ENCODE measurements at places on chromosomes 5 and 9. TPM values are rescaled to one million over a fixed set of nuclear protein-coding genes. Genes with fewer than 3 reads are reported as not detected.

DNA sequence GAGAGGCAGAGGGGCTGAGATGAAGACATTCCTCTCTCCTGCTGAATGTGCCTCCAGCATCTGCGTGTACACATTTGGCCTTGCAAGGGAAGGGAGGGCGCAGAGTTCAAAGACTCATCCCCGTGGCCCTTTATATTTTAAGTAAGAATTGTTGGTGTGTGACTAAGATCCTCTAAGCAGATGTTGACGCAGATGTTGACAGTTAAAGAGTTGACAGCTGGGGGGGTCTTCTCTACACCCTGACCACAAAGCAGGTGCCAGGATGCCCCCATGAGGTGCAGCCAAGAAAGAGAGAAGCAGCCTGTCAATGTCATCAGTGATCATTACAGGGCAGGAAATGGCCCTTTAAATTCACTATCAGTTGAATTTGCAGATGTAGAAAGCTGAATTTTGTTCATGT, 262.9 kb downstream of the IRX1 start:
- no peak for DNase-seq
- no peaks in the 10 kb centered on the region for H3K36me3 ChIP-seq
- no peaks in the 10 kb centered on the region for H3K4me1 ChIP-seq
- no peak overlapping the region for H3K4me3 ChIP-seq

SPINK6 gene
- not detected for polyA plus RNA-seq

MEIKIN gene
- 0.32 TPM for polyA plus RNA-seq

DNA sequence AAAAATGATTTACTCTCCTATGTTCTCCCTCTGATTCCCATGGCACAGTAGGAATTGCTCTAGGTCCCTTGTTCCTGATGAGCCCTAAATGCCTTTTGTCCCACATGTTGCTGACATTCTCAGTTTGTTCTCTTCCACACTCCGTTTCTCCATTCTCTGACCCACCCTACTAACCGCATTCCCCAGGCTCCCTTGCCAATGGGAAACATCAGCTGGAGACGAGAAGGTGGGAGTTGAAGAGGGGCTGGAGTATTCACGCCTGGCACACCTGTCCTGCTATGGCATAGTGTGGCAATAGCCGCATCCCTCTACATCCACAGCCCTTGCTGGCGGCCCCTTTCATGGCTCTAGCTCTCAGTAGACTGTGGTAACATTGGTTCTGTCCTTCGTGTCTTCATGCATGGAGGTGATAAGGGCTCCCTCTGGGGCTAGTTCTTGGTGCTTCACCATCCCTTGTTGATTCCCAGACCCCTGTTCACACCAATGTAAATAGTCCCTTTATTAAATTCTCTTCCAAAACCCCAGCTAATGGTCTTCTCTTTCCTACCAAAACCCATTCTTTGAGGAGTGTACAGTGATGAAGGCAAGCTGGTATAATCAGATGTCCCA, 16.4 kb upstream of the ARL15 start:
- no peak overlapping the region for H3K27ac ChIP-seq
- no peak overlapping the region for H3K4me3 ChIP-seq
- H3K4me1 ChIP-seq, result no peaks in the 10 kb centered on the region
- DNase-seq, result no peak
- H3K27me3 ChIP-seq, result no peaks in the 10 kb centered on the region

GRAMD2B gene
- 8.5 TPM for polyA plus RNA-seq

DNA sequence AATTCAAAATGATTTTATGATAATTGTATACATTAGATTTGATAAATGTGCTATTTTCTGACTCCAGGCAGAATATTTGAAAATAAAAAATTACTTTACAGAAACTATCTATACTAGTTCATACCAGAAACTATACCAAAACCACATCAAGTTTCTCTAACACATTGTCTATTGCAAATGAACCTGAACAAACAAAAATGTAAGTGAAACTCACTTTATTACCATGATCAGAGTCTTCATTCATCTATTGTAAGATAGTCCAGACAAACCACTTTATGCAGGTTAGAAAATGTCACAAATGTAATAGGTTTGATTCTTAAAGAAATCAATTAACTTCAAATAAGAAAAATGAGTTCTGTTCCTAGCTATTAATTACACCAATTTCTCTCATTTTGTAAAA, 99.4 kb downstream of the OXCT1 start:
- H3K4me1 ChIP-seq, result no peaks in the 10 kb centered on the region
- no peak for DNase-seq
- H3K36me3 ChIP-seq, result no peaks in the 10 kb centered on the region
- no peak overlapping the region for H3K4me3 ChIP-seq
- H3K27ac ChIP-seq, result no peak overlapping the region

- H3K36me3 ChIP-seq, result no peaks in the 10 kb centered on the region
- DNase-seq, result peak; percentile 51
- H3K27ac ChIP-seq, result no peak overlapping the region
- no peak overlapping the region for H3K4me3 ChIP-seq
- H3K4me1 ChIP-seq, result no peaks in the 10 kb centered on the region
Measured at GRCh38 chr9:133429641-133430161, 7.5 kb downstream of the ADAMTS13 start.

DNA sequence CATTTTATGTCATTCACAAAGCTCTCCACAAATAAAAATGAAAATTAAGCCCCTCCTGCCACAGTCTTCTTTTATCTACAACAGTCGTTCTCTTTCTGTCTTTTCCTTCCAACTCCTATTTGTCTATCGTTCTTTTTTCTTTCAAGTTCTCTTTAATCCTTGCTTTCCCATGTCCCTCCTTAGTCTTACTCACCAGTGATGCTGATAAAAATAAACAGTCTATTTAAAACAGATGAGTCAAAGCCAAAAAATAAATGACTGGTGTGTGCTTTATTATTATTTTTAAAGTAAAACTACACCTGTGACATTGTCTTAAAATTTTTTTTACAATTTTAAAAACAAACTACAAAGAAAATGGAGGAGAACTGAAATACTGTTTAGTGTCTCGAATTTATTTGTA, 137.1 kb upstream of the TMEM161B start:
- H3K4me1 ChIP-seq, result no peaks in the 10 kb centered on the region
- H3K27ac ChIP-seq, result no peak overlapping the region
- no peaks in the 10 kb centered on the region for H3K36me3 ChIP-seq
- H3K27me3 ChIP-seq, result no peaks in the 10 kb centered on the region

CD72 gene
- 10.6 TPM for polyA plus RNA-seq

- no peak overlapping the region for H3K27ac ChIP-seq
- H3K27me3 ChIP-seq, result no peaks in the 10 kb centered on the region
- no peak for DNase-seq
- peaks cover 19% of the 10 kb centered on the region for H3K36me3 ChIP-seq
- H3K4me3 ChIP-seq, result no peak overlapping the region
Measured at GRCh38 chr5:151810449-151810848, 38.7 kb downstream of the G3BP1 start.

- peaks cover 45% of the 10 kb centered on the region for H3K4me1 ChIP-seq
- no peaks in the 10 kb centered on the region for H3K27me3 ChIP-seq
- H3K27ac ChIP-seq, result no peak overlapping the region
- DNase-seq, result no peak
Measured at GRCh38 chr9:88734527-88734926, 199.5 kb downstream of the NXNL2 start.

PCDHGA3 gene
- 0.26 TPM for polyA plus RNA-seq

SLC6A3 gene
- polyA plus RNA-seq, result 1.1 TPM

GRCh38 chr9:113876151-113876992, at the start of gene ZNF618:
ZNF618 (plus strand) TSS chr9:113876309; CDS start chr9:113876381, 72 bp downstream.
- H3K4me3 ChIP-seq, result peak within 1 kb of the TSS; percentile 63
- no peaks in the 10 kb centered on the region for H3K36me3 ChIP-seq
- H3K27me3 ChIP-seq, result no peaks in the 10 kb centered on the region
- peaks cover 8% of the 10 kb centered on the region for H3K4me1 ChIP-seq
- peak; percentile 54 for DNase-seq
- H3K27ac ChIP-seq, result no peak within 1 kb of the TSS

- no peak overlapping the region for H3K4me3 ChIP-seq
- DNase-seq, result no peak
- H3K27me3 ChIP-seq, result no peaks in the 10 kb centered on the region
Measured at GRCh38 chr5:151293624-151294023, 9.9 kb downstream of the SLC36A3 start.

ZNF454 gene
- polyA plus RNA-seq, result 1.0 TPM

- H3K36me3 ChIP-seq, result peaks cover 2% of the 10 kb centered on the region
- no peaks in the 10 kb centered on the region for H3K27me3 ChIP-seq
- H3K27ac ChIP-seq, result no peak overlapping the region
- no peak for DNase-seq
- H3K4me3 ChIP-seq, result no peak overlapping the region
Measured at GRCh38 chr9:125276771-125277170, 15.1 kb downstream of the GAPVD1 start.

GRCh38 chr9:120977321-120977720, 50.7 kb upstream of the TRAF1 start:
- no peak overlapping the region for H3K27ac ChIP-seq
- peaks cover 3% of the 10 kb centered on the region for H3K36me3 ChIP-seq
- no peak for DNase-seq
- H3K4me1 ChIP-seq, result no peaks in the 10 kb centered on the region
- H3K27me3 ChIP-seq, result no peaks in the 10 kb centered on the region
- no peak overlapping the region for H3K4me3 ChIP-seq

SPATA31E1 gene
- polyA plus RNA-seq, result not detected

DNA sequence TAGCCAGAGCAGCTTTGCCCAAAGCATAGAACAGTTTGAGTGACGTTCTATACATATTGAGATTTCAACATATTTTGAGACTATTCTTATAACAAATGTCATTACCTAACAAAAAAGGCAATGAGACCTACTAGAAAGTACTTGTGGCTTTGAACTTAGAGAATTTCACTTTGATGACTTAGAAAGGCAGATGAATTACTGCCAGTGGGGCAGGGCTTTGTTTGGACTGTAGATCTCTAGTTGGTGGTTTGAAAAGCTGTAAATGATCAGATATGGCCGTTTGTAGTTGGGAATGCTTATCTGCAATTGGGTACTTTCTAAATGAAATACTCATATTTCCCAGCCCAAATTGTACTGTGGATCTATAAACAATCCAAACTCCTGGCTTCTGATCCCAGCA, 28.1 kb downstream of the SOX30 start:
- H3K36me3 ChIP-seq, result no peaks in the 10 kb centered on the region
- no peak overlapping the region for H3K27ac ChIP-seq
- no peaks in the 10 kb centered on the region for H3K27me3 ChIP-seq
- DNase-seq, result no peak
- no peak overlapping the region for H3K4me3 ChIP-seq
- no peaks in the 10 kb centered on the region for H3K4me1 ChIP-seq

THBS4 gene
- polyA plus RNA-seq, result 0.69 TPM

DNA sequence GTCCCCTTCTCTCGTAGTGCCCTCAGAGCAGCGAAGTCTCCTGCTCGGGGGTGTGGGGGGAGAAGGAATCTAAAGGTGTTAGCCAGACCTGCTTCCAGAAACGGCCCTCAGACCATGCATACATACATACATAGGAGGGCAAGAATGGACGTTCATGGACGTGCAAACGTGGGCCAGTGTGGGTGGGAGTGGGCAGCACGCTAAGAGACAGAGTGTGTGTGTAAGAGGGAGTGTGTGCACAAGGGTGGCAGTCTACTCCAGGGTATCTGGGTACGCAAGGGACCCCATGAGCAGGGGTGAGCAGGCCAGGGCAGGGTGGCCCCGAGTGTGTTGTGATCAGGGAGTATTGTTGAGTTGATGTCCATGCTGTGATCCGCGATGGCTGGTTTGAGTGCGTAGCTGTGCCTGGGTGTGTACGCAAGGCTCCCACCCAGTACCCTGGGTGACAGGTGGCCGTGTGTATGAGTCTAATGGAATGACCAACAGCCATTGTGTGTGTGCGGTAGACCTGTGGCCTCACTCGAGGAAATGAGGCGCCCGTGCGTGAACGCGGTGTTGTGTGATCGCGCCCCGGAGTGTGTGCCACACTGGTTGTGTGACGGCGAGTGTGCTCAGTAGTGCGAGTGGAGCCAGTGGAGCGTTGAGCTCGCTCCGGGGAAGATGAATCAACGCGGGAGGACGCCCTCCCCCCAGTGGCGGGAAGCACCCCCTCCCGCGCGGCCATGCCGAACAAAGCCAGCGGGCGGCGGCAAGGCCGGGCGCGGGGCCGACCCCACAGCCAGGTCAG, 826 bp downstream of the GPRIN1 start:
- H3K36me3 ChIP-seq, result no peaks in the 10 kb centered on the region
- no peak for DNase-seq
- H3K4me3 ChIP-seq, result no peak overlapping the region
- no peak overlapping the region for H3K27ac ChIP-seq

- DNase-seq, result peak; percentile 12
- no peaks in the 10 kb centered on the region for H3K27me3 ChIP-seq
- no peaks in the 10 kb centered on the region for H3K4me1 ChIP-seq
- H3K36me3 ChIP-seq, result no peaks in the 10 kb centered on the region
Measured at GRCh38 chr5:96017951-96018350, 56.3 kb upstream of the ELL2 start.

DNA sequence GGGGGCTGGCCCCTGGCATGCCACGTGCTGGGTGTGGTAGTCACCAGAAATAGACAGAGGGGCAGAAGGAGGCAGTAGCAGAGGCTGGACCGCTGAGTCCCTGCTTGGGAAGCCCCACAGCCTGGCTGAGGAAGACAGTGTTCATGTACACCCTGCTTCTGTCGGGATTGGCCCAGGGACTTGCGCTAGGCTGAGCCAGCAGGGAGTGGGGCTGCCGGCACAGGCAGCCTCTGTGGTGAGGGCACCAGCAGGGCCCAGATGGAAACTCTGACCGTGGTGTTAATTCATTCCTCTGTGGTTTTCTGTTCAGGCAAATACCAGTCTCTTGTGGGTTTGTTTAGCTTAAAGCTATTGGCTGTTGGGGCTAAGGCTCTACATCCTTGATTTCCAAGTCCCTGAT, 108.6 kb upstream of the RAD23B start:
- H3K4me3 ChIP-seq, result no peak overlapping the region
- H3K4me1 ChIP-seq, result no peaks in the 10 kb centered on the region
- H3K36me3 ChIP-seq, result no peaks in the 10 kb centered on the region

TRPM6 gene
- 0.10 TPM for polyA plus RNA-seq

DNA sequence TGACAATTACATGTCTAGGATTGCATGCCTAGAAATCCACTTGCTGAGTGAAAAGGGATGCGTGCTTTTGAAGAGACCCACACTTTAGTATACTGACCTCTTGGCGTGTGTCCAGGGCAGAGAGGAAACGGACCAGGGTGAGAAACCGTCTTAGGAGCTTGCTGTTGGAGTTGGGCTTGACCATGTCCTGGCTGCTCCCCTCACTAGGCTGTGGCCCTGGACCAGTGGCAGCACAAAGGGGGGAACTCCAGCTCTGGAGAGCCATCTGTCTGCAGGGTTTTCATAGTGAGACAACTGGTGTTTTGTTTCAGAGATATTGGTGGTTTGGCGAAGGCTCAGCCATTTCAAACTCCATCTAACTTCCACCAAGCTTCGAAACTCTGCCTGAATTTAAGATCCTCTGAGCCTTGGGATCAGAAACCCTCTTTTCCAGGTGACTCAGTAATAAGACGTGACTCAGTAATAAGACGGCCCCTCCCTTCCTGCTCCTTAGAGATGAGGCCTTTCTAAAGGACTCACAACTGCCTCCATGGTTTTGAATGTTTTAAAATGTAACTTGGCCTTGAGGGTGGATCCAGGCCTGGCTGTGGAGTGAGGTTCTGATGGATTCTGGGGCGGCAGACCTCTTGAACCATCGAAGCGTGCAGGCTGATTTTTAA, 165.8 kb downstream of the MELK start:
- no peaks in the 10 kb centered on the region for H3K27me3 ChIP-seq
- no peak overlapping the region for H3K27ac ChIP-seq
- H3K36me3 ChIP-seq, result no peaks in the 10 kb centered on the region
- no peak for DNase-seq
- no peak overlapping the region for H3K4me3 ChIP-seq
